ENCODE measurements at places on chromosomes 11 and 22.

GRCh38 chr22:40522141-40522540, 114.4 kb downstream of the MRTFA start:
- no peak for DNase-seq

- no peak for DNase-seq
Measured at GRCh38 chr11:67308031-67308866, 4.9 kb downstream of the SSH3 start.

DNA sequence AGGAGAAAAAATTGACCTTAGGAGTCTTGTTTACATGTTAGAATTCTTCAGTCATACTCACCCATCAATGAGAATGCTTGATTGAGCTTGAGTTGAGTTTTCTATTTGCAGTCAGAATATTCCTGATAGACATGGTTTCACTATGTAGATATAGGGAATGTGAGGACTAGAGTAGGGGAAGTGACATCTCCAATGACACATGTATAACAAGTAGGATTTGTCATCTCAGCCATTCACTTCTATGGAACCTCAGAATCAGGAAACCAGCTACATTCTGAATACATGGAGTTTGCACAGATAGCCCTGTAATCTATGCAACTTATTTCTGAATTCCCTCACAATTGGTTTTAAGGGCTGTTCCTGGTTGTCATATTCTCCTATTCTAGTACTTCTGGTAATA, 20.1 kb upstream of the OR9Q1 start:
- DNase-seq, result no peak

DNA sequence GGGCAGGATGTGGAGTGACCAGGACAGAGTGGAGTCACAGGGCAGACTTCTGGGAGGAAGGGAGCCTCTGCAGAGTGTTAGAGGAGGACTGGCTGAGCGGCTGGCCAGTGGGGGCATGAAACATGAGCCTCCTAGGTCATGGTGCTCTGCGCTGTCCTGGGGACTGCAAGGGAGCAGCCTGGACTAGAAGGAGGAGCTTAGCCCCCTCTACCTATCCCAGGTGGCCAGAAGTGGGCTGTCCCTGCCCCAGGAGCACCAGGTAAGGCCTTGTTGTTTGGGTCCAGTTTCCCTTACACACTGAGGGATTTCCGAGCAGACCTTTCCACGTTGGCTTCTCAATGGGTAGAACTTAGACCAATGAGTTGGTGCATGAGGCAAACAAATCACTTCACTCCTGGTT, 7.4 kb downstream of the PKNOX2 start:
- no peak for DNase-seq

GRCh38 chr11:47553406-47553743, 443 bp upstream of the CELF1 start:
- DNase-seq, result no peak

GRCh38 chr11:97290464-97291041, 900.7 kb downstream of the JRKL start:
- DNase-seq, result no peak

GRCh38 chr22:46846832-46847355, 84.4 kb downstream of the TBC1D22A start:
- DNase-seq, result no peak

GRCh38 chr11:77199137-77199745, 71.2 kb downstream of the MYO7A start:
- DNase-seq, result no peak

GRCh38 chr11:94866936-94867795, 99.0 kb downstream of the AMOTL1 start:
- DNase-seq, result no peak

DNA sequence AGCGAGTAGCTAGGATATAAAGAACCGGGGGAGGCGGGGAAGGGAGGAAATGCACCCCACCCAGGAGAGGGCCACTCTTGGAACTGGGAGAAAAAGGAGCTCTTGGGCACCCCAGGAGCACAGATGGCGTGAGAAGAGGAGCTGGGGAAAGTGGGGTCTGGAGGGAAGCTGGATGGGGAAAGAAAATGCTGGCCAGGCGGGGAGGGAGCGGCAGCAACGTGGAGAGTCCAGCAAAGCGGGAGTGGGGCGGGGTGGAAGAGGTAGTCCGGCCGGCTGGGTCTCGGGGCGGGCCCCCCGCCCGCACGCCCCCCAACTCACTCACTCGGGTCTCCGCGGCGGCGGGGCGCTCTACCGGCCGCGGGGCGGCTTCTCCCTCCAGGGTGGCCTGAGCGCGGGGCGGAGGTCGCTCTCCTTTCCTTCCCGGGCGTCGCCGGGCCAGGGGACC, 522 bp downstream of the TOB2 start:
- no peak for DNase-seq
